ENCODE measurements at places on chromosomes 2 and 18.

GRCh38 chr2:108552566-108552965, 18.3 kb downstream of the LIMS1 start:
- DNase-seq, result no peak

- DNase-seq, result no peak
Measured at GRCh38 chr2:117942551-117942950, 71.3 kb downstream of the CCDC93 start.

DNA sequence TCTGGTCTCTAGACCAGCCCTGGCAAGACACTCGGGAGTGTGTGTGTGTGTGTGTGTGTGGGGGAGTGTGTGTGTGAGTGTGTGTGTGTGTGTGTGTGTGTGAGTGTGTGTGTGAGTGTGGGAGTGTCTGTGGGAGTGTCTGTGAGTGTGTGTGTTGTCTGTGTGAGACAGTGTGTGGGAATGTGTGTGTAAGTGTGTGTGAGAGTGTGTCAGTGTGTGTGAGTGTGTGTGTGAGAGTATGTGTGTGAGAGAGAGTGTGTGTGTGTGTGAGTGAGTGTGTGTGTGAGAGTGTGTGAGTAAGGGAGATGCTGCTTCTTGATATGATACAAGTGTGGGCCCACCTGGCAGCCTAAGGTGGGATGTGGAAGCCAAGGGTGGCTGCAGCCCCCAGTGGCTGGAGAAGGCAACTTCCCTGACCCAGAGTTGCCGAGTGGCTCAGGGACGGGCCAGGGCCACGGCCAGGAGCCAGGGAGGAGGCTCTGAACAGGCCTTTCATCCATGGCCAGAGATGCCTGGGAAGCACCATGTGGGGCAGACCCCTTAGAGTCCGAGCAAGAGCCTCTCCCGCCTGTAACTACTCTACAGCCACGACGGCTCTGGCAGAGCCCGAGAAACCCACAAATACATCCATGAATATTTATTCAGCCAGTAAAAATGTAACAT, 159.3 kb upstream of the MYCN start:
- no peak for DNase-seq

DNA sequence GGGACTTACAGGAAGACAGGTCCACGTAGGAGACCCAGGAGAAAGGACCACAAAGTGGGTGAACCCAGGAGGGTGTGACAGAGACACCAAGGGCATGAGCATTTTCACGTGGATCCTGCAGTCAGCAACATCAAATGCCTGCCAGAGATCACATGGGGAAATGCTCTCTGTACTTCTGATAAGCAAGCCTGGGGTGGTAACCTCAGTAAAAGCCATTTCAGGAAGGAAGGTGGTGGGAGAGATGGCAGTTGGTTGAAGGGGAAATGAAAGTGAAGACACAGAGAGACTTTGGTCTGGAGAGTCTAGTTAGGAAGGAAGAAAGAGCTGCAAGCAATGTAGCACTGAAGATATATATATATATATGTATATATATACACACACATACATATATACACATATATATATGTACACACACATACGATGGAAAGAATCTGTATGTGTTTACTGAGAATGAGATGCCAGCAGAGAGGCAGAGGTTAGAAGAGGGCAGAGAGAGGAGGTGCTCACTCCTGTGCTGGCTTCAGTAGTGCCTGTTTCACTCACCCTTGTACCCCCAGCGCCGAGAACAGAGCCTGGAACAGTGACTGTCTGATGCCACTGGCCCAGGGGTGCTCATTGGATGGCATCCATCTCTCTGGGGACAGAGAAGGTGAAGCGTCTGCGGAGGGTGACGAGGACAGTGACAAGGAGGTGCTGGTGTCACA, 314.9 kb downstream of the AFF3 start:
- no peak for DNase-seq

DNA sequence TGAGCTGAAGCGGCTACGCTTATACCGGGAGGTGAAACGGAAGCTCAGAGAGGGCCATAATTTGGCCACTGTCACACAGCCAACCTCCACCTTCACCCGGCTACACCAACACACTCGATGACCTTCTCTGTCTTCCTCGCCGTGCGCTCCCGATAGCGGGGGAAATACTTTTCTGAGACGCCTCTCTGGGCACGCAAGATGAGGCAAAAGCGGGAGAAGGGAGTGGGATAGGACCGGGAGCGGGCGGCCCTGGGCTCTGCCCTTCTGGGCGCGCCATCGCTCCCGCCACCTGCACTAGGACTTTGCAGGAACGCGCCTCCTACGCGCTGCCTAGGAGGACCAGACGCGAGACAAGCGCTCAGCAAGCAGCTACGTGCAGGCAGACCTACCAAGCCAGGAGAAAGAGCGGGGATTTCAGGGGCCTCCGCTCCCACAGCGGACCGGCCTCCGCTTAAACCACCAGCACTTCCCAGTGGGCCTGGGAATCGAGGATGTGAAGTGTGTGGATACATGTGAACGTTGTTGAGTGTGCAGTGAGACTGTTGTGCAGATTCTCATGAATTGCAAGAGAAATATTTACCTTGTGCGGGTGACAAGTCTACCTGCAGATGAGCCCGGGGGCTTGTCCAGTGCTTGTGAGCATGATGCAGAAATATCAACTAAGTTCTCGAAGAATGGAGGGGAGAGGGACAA, 11.4 kb downstream of the SIX3 start:
- no peak for DNase-seq

- DNase-seq, result no peak
Measured at GRCh38 chr2:196434217-196434616, 205.3 kb upstream of the CCDC150 start.

DNA sequence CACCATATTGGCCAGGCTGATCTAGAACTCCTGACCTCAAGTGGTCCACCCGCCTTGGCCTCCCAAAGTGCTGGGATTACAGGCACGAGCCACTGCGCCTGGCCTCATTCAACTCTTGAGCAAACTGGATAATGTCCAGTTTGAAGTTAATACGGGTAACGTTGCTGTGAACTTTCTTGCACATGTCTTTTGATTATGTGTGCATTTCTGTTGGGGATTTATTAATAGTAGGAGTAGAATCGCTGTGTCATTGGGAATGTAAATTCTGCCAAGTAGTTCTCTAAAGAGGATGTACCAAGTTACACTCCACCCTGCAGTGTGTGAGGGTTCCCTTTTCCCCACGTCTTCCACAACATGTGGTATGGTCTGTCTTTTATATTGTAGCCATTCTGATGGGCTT, 6.2 kb downstream of the IMPA2 start:
- no peak for DNase-seq

DNA sequence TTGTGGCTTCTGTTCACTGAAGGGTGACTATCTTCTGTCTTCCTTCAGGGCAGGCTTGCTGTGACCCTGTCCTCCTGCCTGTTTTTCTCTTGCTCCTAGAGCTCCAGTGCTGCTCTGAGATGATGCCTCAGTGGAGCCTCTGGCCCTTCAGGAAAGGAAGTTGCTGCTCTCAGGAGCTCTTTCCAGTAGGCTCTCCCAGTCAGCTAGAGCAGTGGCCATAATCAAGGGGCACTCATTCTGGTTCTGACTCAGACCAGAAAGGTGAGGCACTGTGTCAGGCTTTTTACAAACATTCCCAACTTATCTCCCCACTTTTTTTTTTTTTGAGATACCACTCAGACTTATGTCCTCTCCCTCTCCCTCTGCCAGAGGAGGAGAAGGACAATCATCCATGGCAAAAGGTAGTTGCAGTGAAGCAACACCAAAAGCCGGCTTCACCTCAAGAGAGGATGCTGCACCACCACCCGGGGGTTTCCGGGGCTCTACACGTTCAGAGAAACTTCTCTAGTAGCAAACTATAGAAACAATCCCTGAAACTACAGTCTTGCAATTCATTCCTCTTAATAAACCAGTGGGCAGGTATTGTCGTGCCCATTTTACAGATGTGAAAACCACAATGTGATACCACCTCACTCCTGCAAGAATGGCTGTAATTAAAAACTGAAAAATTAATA, 115.4 kb downstream of the ACTR3 start:
- DNase-seq, result no peak

- DNase-seq, result no peak
Measured at GRCh38 chr2:242024751-242025355, 155.3 kb downstream of the RTP5 start.

GRCh38 chr18:22219568-22220355, 50.4 kb downstream of the GATA6 start:
- DNase-seq, result no peak

DNA sequence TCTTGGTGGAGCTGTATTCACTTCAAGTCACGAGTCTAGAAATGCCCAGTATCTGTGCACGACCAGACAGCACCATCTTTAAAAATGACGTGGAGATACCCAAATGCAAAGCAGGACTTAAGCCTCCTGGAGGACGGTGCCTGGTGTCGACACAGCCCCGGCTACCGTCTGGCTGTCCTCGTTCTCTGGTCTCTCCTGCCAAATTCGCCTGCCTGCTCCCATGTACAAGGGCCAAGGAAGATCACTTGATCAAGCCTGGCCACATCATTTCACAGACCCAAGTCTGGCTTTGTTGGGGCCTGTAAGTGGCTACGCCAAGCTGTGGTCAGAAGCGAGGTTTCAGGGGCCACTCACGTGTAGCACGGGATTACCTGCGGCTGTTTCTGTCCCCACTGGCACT, 9.4 kb downstream of the ODC1 start:
- DNase-seq, result no peak

- no peak for DNase-seq
Measured at GRCh38 chr2:222360146-222360545, 61.3 kb upstream of the PAX3 start.

DNA sequence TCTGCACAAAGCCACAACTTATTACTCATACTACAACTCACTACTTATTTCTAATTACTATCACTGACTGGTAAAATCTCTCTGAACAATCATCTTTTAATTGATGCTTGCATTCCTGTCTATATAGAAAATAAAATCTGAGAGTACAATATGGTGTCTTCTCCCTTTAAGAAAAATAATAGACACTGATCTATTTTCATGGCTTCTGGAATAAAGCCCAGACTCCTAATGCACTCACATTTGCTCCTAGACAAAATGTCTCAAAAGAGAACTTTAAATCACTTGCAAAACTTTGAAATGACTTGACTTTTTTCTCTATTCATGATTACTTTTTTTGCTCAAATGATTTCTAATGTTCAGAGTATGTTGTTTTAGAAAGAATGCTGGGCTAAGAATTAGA, 28.7 kb downstream of the ESCO1 start:
- no peak for DNase-seq

DNA sequence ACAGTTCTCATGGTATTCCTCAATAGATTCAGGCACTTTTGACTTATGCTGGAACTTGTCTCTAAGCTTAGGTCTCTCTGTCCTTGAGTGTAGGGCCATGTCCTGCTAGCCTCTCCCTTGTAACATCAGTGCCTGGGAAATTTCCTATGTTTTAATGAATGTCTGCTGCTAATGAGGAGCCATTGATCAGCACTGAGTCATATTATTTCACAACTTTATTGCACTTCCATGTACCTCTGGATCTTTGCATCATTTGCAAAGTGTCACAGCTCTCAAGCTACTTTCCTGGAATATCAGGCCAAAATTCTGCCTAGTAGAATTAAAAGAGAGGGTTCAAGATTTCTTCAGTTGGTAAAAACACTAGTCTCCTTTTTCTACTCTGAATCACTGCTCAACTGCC, 102.5 kb downstream of the GAREM1 start:
- DNase-seq, result no peak

DNA sequence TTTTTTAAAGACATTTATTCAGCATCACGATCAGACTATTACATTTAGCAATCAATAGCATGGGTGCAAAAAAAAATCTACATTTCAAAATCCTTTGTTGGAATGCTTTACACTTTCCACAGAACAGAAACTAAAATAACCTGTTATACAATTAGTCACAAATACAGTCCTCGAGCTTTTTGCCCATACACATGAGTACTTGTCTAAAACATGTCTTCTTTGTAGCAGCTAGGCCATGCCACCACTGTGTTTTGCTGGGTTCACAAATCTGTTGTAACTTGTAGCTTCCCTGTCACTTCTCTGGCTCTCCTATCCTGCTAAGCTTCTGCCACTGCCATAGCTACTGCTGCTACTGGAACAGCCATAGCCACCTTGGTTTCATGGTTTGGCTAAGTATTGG, 24.4 kb upstream of the ADAM23 start:
- DNase-seq, result no peak

GRCh38 chr18:79465392-79465991, 69.8 kb downstream of the NFATC1 start:
- no peak for DNase-seq

DNA sequence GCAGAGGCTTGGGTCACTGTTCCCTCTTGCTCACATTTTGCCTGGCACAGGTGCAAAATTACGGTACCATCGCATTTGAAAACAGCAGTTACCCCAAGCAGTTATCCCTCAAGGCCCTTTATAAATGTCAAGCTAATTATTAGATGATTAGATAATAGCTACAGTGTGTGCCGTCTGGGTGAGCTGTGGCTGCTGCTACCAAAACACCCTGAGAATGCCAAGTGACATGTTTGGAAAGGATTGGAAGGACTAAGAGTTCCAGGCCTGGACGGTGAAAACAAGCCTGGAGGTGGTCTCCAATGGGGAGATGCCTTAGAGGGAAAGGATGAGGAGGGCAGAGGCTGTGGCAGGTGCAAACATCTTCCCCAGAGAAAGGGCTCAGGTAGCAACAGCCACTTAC, 120.6 kb downstream of the CAPN13 start:
- no peak for DNase-seq

DNA sequence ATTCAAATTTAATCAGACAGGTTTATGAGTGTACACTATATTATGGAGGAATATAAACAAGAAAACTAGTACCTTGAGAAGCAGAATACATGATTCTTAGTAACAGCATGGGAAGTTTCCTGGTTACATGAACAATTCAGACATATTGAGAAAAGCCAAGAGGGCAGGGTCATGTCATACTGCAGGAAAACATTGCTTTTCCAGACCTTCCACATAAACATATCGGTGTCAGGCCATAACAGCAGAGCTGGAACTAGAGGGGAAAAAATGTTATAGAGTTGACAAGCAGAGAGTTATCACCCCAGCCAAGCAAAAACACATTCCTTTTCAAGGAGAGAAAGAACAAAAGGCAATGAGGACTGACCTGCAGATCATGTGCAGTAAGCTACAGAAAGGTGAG, 74.7 kb upstream of the ZNF236 start:
- DNase-seq, result no peak

DNA sequence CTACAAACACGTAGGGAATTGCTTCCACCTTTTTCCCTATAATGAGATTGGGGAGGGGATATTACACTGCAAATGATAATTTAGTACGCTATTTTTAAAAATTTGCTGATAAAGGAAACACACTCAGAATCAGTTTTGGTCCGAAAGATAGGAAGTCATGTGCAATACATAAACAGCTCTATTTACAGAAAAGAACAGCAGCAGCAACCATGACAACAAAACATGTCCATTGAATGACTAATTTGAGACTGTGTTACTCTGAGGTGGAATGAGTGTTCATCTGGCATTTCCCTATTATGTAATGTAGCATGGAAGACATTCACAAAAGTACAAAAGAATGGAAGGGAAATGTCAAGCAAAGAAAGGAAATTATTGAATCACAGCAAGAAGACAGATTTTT, 337.2 kb downstream of the NBAS start:
- DNase-seq, result no peak
